ENCODE measurements at places on chromosomes 5 and 9. TPM values are rescaled to one million over a fixed set of nuclear protein-coding genes. Genes with fewer than 3 reads are reported as not detected.

DNA sequence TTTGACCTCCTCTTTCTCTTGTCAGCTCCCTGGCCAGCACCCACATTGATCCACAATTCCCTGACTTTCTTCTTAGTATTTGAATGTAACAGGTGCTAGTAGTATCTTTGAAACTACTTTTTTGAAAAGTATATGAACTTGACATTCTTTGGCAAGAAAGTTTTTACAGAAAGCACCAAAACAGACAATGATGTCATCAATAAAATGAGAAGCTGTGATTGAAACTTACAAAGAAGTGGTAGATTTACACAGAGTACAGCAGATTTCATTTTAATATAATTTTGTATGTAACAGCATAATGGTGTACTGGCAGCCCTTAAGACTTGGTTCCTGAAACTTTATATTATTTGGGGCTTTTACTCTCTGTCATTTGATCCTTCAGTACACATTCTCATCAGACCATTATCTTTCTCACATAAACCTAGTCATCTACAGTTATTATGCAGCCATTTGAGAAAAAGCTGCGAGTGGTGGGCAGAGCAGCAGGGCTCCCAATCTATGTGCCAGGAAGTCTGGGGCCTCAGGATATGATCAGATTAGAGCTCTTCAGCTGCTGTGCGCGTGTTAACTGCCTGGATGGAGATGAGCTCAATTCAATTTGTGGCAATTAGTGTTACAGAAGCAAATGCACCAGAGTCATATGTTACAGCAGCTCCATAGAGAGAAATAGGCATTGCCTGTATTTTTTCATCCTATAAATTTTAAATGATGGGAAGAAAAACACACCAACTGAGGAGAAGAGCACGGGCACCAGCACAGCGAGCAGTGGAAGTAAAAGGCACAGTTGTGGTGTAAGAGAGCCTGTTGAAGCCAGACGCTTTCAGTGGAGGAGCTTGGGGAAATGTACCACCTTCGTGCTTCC, 126.1 kb downstream of the STARD4 start:
- no peak for DNase-seq

LMNB1 gene
- total RNA-seq, result 296 TPM

SUSD3 gene
- total RNA-seq, result 71.4 TPM

GRCh38 chr5:142082182-142082781, 26.3 kb upstream of the NDFIP1 start:
- DNase-seq, result no peak

SPAG8 gene
- total RNA-seq, result 2.0 TPM

DNA sequence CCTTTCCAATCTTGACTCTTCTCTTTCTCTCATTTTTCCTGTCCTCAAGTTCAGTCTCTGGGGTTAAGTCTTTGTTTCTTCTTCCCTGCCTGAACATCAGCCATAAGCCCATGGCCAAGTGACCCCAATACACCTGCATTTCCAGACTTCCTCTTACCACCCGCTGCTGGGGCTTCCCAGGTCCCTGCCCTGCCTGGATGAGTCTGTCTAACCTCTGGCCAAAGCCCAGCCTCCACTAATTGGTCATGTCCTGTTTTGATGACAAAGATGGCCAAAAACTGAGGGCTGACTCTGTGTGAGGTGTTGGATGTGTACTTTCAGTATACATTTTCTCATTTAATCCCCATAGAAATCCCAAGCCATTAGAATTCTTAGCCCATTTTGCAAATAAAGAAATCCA, 47.3 kb downstream of the SH3TC2 start:
- DNase-seq, result no peak

PCAT7 gene
- not detected for total RNA-seq

GRCh38 chr5:58872670-58873273, 289.9 kb downstream of the RAB3C start:
- DNase-seq, result no peak

DNA sequence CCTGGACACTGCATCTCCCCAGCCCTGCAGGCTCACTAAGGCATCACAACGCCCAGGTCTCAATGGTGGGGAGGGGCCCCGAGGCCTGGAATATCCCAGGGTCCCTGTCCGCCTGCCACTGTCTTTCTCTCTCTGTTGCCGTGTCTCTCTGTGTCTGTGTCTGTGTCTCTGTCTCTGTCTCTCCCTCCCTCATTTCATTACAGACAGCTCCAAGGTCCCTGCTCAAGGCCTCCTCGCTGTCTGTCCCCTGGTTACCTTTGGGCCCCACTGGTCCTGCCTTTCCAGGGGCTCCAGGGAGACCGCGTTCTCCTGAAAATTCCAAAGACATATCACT, 3.2 kb downstream of the FCN1 start:
- no peak for DNase-seq

DNA sequence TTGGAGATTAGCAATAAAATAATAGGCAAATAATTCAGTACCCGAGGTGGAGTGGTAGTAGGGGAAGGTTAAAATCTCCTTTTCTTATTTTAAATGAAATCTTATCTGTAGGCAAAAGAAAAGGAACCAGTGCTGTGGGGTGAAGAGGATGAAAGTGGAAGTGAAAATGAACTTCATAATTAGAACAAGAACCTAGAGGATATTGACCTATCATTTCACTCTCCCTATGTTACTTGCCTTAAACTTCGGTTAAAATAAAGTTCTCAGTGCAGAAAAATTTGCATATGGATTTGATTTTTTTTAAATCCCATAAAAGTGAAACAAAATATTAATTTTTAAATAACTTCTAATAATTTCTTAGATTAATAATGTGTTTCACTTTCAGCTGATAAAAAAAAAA, 1094.9 kb upstream of the C9orf72 start:
- DNase-seq, result no peak

IL9 gene
- total RNA-seq, result not detected

DNA sequence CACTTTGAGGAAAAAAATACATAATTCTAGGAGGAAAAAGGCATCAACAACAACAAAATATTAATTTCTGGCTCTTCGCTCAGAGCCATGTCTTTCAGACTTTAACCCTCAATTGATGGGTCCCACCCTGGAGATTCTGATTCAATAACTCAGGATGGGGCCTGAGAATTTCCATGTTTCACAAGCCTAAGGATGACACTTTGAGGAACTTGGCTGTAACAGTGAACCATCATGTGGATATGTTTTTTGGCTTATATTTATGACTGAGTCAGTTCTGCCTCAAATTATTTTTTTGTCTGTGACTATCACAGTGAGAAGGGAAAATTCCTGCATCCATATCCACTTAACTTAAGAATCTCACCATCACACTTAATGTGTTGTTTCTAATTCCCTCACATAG, 504.6 kb downstream of the RASEF start:
- no peak for DNase-seq
